ENCODE measurements at places on chromosomes 11 and 22. TPM values are rescaled to one million over a fixed set of nuclear protein-coding genes. Genes with fewer than 3 reads are reported as not detected.
A peak's percentile ranks its signal among the peaks of the same experiment; 100 is the strongest.

The TUB gene
- total RNA-seq = 9.3 TPM

The FOLR2 gene
- 27.8 TPM for total RNA-seq

The CNIH2 gene
- not detected for total RNA-seq

The GAL gene
- 3.3 TPM for total RNA-seq

GRCh38 chr11:34208266-34209135 is 103.1 kb downstream of the NAT10 start:
- DNase-seq = no peak

DNA sequence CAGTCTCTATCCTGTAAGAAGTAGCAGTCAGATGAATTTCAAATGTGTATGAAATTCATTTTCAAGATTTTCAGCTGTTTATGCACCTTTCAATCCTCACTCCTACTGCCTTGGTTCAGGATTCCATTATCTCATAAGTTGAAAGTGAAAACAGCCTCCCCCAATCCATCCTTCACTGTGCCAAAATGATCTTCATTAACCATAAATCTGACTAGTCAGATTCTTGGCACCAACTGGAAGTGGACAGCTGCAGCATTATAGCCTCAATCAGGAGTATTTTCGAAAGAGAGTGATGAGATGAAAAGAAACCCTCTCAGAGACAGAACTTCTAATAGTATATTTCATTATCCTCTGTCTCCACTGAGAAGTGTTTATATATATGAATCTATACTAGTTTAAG is 365.3 kb upstream of the PDGFD start:
- no peak for DNase-seq

DNA sequence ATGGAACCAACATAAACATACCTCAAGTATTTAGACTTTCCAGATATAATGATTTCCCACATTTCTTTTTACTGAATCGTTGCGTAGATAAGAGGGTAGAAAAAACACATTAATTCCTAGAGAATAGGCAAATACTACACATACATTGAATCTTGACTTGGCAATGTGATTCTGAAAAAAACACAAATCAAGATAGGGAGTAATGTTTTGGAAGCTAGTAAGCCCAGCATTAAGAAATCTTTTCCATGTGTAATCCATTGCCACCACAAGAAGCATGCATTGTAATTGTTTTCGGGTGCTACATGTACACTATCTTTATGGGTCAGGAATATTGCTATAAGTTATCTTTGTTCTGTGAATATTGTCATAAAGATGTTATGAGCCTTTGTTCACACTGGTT is 269.8 kb upstream of the PDGFD start:
- no peak for DNase-seq

DNA sequence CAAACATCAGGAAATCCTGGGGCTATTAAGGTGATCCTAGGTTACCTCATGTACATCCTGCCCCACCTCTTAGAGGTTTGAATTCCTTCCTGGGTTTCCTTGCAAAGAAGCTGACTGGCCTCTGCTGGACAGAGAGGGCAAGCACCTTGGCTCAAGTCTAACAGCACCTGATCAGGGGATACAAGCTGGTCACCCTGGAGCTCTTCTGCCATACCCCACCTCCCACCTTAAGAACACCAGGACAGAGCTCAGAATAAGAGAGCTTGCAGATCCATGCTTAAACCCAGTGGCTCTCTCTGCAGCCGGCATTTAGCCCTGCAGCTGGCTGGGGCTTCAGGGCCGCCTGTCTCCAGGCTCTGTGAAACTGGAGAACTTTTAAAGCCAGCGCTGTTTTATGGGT is 386.6 kb upstream of the NARS2 start:
- no peak for DNase-seq

GRCh38 chr11:35619855-35620640 is 1.8 kb downstream of the FJX1 start:
- no peak for DNase-seq

DNA sequence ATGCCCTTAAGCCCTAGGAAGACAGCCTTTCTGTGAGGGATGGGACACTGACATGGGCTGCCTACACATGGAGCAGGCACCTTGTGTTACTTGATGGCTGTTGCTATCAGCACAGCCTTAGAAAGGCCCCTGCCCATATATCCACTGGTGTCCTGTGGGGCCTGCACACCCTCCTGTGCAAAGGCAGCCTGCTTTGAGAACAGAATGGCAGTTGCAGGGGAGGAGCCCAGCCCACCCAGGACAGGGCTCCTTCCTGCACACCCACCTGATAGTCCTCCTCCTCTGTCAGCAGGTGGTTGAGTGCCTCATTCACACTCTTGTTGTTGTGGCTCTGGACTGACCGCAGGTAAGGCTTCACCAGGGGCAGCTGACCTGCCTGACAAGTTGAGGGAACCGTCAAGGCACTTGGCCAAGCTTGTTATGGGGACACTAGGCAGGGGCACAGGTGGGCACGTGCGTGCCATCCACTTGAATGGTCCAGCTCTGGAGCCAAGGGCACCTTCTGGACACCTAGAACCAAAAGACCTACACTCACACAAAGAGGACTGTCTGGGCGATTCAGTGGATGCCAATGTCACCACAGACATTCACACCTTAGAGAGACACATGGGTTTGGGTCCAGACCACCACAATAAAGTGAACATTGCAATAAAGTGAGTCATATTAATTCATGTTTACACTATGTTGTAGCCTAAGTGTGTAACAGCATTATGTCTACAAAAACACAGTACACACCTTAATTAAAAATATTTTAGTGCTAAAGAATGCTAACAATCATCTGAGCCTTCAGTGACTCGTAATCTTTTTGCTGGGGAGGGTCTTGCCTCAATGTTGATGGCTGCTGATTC is 9.4 kb upstream of the SLC25A1 start:
- no peak for DNase-seq

DNA sequence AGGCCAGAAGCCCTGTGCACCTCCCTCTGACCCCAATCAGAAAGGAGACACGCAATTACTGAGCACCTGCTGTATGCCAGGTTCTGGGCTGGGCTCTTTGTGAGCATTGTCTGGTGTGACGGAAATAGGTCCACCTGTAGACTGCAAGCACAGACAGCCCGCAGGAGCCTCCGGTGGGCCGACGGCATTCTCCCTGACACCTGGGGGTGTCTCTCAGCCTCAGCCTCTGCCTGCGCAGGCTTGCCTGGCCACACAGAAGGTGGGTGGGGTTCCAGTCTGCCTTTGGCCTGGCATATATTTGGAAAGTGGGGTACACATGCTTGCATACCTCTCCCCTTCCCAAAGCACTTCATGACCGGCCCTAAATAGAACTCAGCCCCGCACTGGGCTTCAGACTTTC is 129.3 kb downstream of the BUD13 start:
- no peak for DNase-seq

DNA sequence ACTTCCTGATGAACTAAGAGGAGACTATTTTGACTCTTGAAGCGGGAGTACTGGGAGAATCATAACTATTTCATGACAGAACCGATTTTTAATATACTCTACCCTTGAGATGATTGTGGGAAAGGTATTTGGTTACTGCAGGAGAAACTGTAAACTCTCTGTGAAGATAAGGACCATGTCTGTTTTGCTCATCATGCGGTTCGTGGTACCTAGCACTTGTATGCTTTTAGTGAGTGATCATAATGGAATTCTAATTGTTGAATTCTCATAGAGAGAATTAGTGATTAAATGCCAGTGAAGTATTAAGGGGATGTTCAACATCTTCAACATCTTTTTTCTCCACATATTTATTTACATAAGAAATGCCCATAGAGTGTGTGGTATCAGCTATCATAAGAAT is 11.4 kb downstream of the AASDHPPT start:
- no peak for DNase-seq

DNA sequence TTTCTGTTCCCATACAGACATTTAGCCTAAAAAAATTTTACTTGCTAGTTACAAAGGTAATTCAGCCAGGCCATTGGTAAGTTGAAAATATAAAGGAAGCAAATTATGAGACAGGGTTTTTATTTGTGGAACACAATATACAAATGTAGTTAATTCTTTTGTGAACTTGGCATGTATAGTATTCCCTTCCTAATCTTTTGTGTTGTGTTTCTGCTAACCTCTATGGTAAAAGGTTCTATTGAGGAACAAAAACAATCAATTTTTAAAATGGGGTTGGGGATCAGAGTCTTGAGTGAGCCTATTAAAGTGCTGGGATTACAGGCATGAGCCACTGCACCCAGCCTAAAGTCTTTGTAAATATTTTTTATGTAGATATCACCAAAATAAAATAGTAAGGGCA is 14.1 kb downstream of the SWAP70 start:
- no peak for DNase-seq

DNA sequence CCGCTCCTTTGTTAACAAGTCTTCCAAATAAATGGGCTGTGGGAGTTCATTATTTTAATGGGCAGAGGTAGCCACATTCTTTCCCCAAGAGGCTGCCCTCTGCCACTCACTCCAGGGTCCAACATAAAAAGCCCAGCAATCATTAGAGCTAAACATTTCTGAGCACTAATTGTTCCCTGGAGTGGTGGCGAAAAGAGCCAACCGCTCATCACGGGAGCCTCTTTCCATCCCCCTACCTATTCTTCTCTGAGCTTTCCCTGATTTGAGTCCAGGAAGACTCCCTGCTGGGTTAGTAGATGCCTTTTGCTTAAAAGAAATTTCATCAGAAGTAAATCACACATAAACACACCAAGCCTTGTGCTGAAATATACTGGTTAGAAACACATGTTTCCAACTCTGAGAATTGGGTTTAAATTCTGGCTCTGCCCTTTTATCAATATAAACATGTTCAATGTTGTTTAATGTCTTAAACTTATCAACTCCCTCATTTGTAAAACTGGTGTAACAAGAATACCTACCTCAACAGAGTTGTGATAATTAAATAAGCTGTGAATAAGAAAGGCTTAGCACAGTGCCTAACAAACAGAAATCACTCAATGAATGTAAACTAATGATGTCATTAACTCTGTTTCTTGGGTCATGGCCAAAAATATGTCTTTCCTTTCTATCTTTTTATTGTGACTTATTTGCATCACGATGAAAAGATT is at the start of gene OR5A2:
OR5A2 (minus strand) TSS at position 53 of the 707 bp plus-strand sequence. CDS start 3,460 bp downstream, outside the sequence.
- no peak for DNase-seq

DNA sequence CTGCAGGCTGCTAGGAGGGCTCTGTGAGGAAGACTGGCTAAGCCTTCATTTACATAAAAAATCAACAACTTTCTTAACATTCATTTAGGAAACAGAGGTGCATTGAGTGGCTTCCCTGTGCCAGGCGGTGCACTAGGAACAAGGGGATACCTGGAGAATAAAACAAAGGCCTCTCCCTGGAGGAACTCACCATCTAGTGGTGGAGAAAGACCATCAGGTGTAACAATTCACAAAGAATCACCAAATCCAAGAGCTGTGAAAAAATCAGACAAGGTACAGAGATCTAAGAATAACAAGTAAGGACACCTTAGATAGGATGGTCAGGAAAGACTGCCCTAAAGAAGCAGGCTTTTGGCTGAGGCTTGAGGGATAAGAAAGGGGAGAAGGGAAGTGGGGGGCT is 40.3 kb downstream of the CSNK2A3 start:
- no peak for DNase-seq

DNA sequence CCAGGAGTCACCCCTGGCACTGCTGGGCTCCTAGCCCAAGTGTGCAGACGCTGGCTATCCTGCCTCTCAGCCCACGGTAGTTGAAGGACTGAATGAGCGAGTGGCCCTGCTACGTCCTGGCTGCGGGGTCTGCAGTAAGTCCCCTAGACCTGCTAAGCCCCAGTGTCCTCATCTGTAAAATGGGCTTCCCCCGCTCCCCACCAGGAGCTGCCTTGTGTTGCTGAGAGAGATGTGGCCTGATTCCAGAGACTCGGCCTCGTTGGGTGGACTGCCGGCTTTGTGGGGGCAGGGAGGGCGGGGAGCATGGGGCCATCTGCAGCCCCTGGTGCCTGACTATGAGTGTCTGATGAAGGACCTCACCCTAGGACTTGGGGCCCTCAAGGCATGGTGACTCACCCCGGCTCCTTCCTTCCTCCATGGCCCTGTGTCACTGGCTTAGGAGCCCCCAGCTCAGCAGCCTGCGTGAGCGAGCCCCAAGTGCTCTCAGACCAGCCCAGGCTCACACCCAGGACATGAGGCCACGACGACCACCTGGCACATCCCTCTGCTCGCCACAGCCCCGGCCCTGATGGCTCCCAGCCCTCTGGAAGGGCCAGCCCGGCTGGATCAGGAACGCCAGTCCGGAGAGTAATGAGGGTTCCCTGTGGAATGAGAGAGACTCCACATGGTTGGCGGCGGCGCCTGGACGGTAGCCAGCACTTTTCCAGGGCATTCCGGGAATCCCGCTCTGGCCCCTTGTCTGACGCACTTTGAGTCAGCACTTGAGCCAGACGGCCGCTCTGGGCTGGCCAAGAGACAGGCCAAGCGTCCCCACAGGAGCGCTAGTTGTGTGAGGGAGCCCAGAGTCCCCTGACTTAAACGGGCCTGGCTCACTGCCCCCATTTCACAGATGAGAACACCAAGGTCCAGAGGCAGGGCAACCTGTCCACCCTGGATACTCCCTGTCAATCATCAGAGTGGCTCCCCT is 50.5 kb upstream of the SHISAL1 start:
- DNase-seq = peak; percentile 46

- DNase-seq = no peak
Observed at GRCh38 chr11:76885390-76886097, 24.8 kb downstream of the ACER3 start.

- no peak for DNase-seq
Observed at GRCh38 chr11:12123273-12123672, 12.9 kb downstream of the MICAL2 start.

GRCh38 chr11:8019314-8020243 is 32.4 kb downstream of the EIF3F start:
- no peak for DNase-seq

DNA sequence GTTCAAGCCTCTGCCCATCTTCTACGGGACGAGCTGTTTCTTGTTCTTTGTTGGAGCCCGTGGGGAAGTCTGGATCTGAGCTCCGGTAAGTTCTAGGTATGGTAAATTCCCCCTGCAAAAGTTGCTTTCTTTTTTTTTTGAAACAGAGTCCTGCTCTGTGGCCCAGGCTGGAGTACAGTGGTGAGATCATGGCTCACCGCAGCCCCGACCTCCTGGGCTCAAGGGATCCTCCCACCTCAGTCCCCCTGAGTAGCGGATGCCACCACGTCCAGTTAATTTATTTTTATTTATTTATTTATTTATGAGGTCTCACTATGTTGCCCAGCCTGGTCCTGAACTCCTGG is 35.5 kb upstream of the MOB2 start:
- DNase-seq = no peak

- DNase-seq = no peak
Observed at GRCh38 chr22:46084376-46084775, 66.0 kb upstream of the PPARA start.

Measured in tibial nerve (tissue), 4 donors.